ENCODE measurements at places on chromosomes 5 and 9.

DNA sequence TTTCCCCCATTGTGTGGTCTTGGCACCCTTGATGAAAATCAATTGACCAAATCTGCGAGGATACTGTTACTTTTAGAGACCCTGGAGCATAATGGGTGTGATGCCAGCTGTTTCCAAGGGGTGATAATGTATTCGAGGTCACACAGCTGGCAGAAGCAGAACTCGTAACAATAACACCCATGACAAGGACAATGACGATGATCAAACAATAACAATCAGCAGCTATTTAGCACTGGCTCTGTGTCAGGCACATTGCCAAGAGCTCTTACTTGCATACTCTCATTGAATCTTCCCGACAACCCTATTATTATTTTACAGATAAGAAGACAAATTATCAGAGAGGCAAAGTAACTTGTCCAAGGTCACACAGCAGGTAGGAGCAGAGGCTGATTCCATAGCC, 223.7 kb upstream of the MSX2 start:
- no peak for DNase-seq

DNA sequence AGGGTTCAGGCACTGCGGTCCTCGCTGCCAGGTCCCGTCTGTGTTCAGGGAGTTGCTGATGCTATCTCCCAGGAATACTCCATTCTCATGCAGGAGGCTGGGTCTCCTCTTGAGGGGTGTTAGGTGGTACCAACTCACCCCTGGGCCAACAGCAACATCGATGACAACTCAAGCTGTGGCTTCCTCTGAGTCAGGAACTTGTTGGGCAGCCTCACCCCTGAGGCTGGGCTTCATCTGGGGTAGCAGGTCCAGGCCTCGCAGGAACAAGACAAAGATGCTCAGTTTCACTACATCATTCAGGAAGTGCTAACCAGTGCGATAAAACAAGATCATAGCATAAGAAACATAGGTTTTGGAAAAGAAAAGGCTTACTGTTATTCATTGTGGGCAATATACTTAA, 125.9 kb downstream of the SYK start:
- DNase-seq, result no peak

GRCh38 chr5:82164176-82164976, 113.8 kb downstream of the RPS23 start:
- DNase-seq, result no peak

- no peak for DNase-seq
These were observed 181.3 kb downstream of the SNCAIP start for GRCh38 chr5:122493091-122494021.

GRCh38 chr9:137254624-137255447, at the start of gene NELFB:
TSS of gene NELFB (plus strand) at chr9:137255327.
- peak; percentile 99 for DNase-seq

DNA sequence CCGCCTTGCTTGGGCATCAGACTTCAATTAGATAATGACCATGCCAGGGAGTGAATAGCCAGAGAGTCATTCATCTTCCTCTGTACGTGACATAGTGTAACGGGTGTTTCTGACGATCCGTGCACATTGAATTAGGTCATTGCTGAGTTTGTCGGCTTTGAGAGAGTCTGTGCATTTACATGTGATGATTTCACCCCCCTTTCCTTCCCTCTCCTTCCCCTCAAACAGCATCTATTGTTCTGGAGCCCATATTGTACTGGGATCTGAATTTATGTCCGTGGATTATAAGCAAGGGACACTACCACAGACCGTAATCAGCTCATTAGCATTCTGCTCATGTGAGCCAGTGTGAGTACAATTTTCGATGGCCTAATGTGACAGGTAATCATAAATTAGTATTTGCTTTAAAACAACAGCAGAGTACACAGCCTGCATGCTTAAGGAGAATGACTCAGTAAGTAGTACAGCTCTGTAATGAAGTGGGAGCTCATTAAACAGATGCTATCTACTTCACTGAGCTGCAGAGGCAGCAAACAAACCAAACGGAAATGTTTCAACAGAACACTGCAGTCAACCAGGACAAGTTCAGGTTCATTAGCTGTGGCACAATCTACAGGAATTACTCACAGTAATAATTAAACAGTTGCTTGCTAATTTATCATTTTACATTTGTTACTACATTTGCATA, 302.1 kb downstream of the CSNK1G3 start:
- no peak for DNase-seq

- no peak for DNase-seq
These were observed 179.3 kb downstream of the MCTP1 start for GRCh38 chr5:95105638-95106037.

GRCh38 chr5:56190497-56190896, 42.6 kb downstream of the ANKRD55 start:
- DNase-seq, result peak; percentile 3

- DNase-seq, result no peak
These were observed 28.8 kb downstream of the NTRK2 start for GRCh38 chr9:84698323-84698722.

GRCh38 chr9:1722404-1722803, 292.7 kb upstream of the SMARCA2 start:
- DNase-seq, result no peak

DNA sequence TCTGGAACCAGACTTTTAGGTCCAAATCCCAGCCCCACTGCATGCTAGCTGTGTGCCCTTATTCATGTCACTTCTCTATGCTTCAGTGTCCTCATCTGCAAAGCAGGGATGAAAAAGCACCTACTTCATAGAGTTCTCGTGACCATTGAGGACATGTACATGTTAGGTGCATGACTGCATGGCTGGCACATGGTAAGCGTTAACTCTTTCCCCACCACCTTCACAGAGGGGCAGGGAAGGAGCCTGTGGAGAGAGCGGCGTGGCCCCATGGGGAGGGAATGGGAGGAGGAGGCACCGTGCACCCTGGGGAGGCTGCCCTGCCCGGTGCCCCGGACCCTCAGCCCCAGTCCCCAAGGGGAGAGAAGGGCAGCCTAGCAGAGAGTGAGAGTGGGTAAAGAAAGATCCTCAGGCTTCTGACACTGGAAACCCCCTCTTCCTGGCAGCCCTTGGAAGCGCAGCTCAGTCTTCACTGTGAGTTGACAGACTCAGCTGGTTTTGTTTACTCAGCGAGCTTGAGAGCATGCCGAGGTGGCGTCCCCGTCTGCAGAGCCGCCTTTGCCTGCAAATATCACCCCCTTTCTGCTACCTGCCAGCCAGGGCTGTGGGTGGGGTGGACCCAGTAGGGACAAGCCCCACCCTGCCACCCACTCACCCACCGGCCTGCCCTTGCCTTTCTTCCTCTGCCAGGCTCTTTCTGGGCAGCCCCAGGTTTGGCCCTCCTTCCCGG, 10.6 kb upstream of the ANGPTL2 start:
- no peak for DNase-seq

- no peak for DNase-seq
These were observed 39.5 kb downstream of the PLPP1 start for GRCh38 chr5:55495216-55495615.

- DNase-seq, result no peak
These were observed 58.7 kb upstream of the TLE1 start for GRCh38 chr9:81748091-81748490.

GRCh38 chr5:149268928-149269557, 2.6 kb upstream of the AFAP1L1 start:
- no peak for DNase-seq

- DNase-seq, result no peak
These were observed 27.0 kb downstream of the AQP7 start for GRCh38 chr9:33375238-33375840.

DNA sequence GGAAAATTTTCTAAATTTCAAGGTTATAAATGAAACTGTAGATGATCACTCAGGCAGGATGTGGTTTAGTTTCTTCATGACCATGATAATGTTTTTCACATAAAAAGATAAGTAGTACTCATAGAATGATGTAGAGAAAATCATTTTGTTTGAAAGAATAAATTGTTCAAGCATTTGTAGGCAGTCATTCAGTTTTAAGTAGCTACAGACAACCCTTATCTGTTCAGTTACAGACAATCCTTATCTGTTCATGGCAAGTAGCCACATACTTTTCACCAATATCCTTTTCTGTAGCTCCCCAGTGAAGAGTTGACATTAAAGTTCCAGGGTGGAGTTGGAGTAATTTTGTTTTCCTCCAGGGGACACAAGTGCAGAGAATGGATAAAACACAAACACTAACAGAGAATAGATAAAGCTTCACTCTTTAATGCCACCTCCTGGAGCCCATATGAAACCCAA, 278.1 kb upstream of the TNC start:
- DNase-seq, result no peak

GRCh38 chr5:141816598-141817399, 61.4 kb downstream of the PCDH1 start:
- no peak for DNase-seq

GRCh38 chr5:55324815-55325418, 17.1 kb downstream of the MTREX start:
- DNase-seq, result no peak

GRCh38 chr5:149143470-149143869, 2.2 kb downstream of the ABLIM3 start:
- no peak for DNase-seq

GRCh38 chr5:90353254-90353653, 56.3 kb downstream of the CETN3 start:
- no peak for DNase-seq

DNA sequence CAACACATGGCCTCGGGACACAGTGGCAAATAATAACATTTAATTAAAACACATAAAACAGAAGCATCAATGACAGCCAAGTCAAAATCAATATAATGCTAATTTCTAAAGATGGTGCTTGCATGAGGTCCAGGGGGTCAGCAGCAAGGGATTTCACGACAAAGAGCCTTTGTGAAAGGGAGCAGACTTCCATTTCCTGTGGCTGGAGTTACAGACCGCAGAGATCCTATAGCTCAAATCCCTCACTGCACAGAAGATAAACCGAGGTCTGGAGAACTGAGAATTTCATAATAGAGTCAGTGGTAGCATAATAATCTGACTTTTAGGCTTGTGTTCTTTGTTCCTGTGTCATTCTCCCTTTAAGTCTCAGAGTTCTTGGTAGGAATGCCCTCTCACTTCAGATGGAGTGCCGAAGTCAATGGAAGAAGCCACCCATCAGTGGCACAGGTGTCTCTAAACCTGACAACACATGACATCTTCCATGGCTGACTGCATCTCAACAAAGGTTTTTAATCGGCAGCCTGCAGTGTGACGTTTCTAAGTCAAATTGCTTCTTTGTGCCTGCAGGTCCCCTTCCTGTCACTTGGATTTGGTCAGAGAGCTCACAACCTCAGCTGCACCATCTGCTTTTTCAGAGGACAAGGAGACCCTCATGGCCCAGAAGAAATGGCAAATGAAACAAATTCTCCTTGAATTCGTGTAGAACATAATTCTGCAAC, 67.4 kb downstream of the CARTPT start:
- no peak for DNase-seq

GRCh38 chr5:32708949-32709348, 2.2 kb upstream of the NPR3 start:
- DNase-seq, result no peak

DNA sequence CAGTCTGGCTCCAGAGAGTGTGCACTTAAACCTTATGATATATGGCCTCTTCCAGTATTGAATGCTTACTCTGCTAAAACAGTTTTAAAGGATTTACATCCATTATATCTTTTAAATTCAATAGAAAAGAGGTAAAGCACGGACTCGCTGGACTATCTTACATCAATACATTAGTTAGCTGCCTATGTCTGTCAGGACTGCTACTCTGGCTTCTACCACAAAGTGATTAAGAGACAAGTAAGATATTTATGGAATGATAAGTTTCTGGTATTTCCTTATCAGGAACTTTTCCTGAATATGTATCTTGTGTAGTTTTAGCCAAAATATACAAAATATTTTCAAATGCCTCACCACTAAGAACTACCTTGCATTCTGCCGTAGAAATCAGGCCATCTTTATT, 295.1 kb downstream of the ISL1 start:
- DNase-seq, result no peak

GRCh38 chr9:35948901-35949318, 9.0 kb downstream of the OR2S2 start:
- no peak for DNase-seq

DNA sequence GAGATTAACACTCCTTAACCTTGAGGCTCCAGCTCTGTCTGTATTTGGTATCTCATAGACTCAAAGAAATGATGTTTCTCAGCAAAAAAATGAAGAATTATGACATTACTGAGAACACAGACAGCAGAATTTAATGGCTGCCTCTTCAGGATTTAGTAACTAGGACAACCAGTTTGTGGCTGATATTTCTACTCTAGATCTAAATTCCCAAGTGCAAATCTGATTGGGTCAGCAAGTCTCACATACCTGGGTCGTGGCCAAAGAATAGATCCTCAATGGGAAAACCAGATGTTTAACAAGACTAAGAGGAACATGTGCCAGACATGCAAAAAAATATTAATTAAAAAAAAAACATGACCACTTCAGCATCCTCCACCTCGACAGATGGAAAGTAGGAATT, 608.9 kb downstream of the DTWD2 start:
- no peak for DNase-seq

- DNase-seq, result no peak
These were observed 43.0 kb upstream of the GAS1 start for GRCh38 chr9:86990290-86990689.

- no peak for DNase-seq
These were observed 161.6 kb upstream of the CD180 start for GRCh38 chr5:67358186-67358585.

- no peak for DNase-seq
These were observed 37.3 kb downstream of the ARHGAP26 start for GRCh38 chr5:142807372-142807911.

DNA sequence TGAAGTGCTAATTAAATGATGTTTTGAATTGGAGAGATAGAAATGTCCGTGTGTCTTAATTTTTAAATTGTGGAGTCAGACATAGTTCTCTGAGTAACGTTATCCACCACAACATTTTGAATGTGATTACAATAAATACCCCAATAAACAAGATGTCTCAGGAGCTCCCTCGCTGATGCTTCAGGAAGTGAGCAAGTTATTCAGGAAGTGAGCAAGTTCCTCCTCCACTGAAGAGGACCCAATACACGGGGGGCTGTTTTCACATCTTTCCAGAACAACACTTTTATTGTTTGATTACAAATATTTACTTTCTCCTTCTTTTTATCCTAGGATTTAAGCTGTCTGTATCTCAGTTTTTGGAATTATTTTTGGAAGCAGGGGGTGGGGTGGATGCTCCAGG, 363.8 kb downstream of the LRRC70 start:
- no peak for DNase-seq

- DNase-seq, result no peak
These were observed 5.3 kb downstream of the DPYSL3 start for GRCh38 chr5:147504535-147504934.

DNA sequence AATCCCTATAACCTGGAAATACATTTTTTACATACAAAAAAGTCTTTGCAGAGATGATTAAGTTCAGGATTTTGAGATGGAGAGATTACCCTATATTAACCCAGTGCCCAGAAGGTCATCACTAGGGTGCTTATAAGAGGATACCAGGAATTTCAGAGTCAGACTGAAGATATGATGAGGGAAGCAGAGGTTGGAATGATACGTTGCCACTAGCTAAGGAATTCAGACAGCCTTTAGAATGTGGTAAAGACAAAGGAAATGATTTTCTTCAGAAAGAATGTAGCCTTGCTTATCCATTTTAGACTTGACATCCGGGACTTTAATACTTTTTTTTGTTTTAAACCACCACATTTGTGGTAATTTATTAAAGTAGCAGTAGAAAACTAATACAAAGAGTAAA, 2176.8 kb upstream of the C9orf72 start:
- no peak for DNase-seq

GRCh38 chr9:99922711-99923030, 16.2 kb downstream of the STX17 start:
- DNase-seq, result no peak

Measured in activated CD8-positive, alpha-beta memory T cell treated with anti-CD3 and anti-CD28 coated beads for 1 hour (primary cell).